ENCODE measurements at places on chromosomes 16 and 17. TPM values are rescaled to one million over a fixed set of nuclear protein-coding genes. Genes with fewer than 3 reads are reported as not detected.
A peak's percentile ranks its signal among the peaks of the same experiment; 100 is the strongest.

Gene HBZ
- total RNA-seq, result not detected

DNA sequence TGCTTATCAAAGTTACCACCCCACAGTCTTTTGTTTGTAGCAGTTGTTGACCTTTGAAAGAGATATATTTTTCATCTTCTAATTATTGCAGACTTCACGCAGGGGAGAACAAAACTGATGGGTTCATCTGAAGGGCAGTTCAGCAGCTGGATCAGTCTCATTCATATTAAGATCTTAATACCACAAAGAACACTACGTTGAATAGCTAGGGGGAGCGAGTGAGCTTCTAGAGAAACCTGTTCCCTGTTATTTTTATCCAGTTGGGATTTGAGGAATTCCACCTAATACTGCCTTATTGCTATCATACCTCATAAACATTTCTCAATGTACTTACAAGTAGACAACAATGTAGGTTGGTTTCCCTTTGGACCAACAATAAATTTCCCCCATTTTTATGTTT lies 306.1 kb upstream of the KIF2B start:
- H3K36me3 ChIP-seq, result no peaks in the 10 kb centered on the region
- no peak overlapping the region for H3K27ac ChIP-seq
- no peak overlapping the region for H3K4me3 ChIP-seq

Gene RHBDL3
- 0.41 TPM for total RNA-seq

Gene IRX6
- 13.0 TPM for total RNA-seq

DNA sequence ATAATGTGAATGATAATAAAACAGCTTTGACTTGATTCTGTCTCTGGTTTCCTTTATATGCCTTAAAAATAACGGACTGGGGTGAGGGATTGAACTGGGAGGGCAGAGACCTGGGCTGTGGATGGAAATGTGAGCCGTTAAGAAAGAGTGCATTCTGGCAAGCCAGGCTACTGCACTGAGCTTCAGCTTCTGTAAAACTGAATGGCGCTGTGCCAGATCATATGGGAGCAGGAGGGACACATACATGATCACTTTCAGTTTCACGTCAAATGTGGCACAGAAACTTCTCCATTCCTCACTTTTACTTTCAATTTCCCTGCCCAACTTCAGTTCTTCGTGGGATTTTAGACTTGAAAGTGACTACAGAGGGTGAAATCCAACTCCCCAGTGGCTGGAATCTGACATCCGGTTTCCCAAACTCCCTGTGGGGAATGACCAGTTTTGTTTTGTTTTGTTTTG lies 1.1 kb downstream of the MT2A start:
- peak overlapping the region; percentile 75 for H3K4me3 ChIP-seq
- no peak for DNase-seq
- no peaks in the 10 kb centered on the region for H3K27me3 ChIP-seq
- no peaks in the 10 kb centered on the region for H3K36me3 ChIP-seq
- H3K4me1 ChIP-seq, result peaks cover 39% of the 10 kb centered on the region

- H3K27me3 ChIP-seq, result no peaks in the 10 kb centered on the region
- no peak overlapping the region for H3K4me3 ChIP-seq
- H3K4me1 ChIP-seq, result peaks cover 23% of the 10 kb centered on the region
- H3K36me3 ChIP-seq, result no peaks in the 10 kb centered on the region
- no peak overlapping the region for H3K27ac ChIP-seq
Measured at GRCh38 chr16:57817680-57818079, 15.4 kb upstream of the KIFC3 start.

GRCh38 chr16:66741950-66742808 lies 9.2 kb downstream of the DYNC1LI2 start:
- no peak for DNase-seq
- H3K27ac ChIP-seq, result peak overlapping the region; percentile 71
- peaks cover 80% of the 10 kb centered on the region for H3K36me3 ChIP-seq
- peaks cover 35% of the 10 kb centered on the region for H3K4me1 ChIP-seq

DNA sequence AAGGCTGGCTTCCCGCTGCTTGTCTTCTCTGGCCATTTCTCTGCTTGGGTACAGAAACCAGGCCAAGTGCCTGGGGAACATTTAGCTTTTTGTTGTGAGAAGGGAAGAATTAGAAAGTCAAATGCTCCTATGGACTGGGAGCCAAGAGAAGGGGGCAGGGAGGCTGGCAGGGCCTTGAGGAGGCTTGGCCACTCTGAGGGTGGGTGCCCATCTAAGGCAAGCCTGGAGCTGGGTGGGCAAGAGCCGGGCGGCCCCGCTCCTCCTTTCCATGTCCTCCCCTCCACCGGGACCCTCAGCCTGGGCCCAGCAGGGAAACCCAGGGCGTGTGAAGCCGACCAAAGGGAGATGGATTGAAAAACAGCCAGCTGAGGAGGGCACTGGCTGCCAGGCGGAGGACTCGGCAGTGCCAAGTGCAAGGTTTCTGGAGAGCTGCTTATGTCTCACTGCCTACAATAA lies 69.4 kb downstream of the NTN1 start:
- H3K4me3 ChIP-seq, result no peak overlapping the region
- H3K27ac ChIP-seq, result no peak overlapping the region
- H3K27me3 ChIP-seq, result no peaks in the 10 kb centered on the region
- H3K4me1 ChIP-seq, result no peaks in the 10 kb centered on the region

Measured in upper lobe of right lung (tissue), 1 donor.